ENCODE measurements at places on chromosomes 5 and 9.

GRCh38 chr9:129422843-129423192 is 198.1 kb downstream of the C9orf50 start:
- no peak for DNase-seq

DNA sequence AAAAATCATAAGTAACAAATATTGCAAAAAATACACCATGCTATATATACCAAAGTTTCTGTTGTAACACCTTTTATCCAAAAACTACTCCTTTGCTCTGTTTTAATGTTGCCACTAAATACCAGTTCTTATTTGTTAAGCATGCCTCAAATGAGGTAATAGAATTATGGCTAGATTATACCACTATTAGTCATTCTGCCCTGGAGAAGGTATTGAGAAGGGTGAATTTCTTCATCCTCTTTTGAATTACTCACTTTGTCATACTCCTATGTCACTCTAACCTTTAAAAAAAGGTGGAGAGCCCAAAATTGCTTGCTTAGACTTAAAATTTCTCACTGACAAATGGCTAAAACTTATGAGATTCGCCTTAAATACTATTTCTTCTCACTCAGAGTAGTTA is 750.9 kb downstream of the MAT2B start:
- no peak for DNase-seq

- no peak for DNase-seq
These were observed 69.7 kb downstream of the GCNT1 start for GRCh38 chr9:76528642-76529190.

- no peak for DNase-seq
These were observed 663.9 kb upstream of the RGMB start for GRCh38 chr5:98109561-98110006.

GRCh38 chr5:43129161-43129560 is 8.4 kb downstream of the ZNF131 start:
- DNase-seq = no peak

GRCh38 chr9:70951749-70952727 is 169.4 kb downstream of the TRPM3 start:
- DNase-seq = no peak

DNA sequence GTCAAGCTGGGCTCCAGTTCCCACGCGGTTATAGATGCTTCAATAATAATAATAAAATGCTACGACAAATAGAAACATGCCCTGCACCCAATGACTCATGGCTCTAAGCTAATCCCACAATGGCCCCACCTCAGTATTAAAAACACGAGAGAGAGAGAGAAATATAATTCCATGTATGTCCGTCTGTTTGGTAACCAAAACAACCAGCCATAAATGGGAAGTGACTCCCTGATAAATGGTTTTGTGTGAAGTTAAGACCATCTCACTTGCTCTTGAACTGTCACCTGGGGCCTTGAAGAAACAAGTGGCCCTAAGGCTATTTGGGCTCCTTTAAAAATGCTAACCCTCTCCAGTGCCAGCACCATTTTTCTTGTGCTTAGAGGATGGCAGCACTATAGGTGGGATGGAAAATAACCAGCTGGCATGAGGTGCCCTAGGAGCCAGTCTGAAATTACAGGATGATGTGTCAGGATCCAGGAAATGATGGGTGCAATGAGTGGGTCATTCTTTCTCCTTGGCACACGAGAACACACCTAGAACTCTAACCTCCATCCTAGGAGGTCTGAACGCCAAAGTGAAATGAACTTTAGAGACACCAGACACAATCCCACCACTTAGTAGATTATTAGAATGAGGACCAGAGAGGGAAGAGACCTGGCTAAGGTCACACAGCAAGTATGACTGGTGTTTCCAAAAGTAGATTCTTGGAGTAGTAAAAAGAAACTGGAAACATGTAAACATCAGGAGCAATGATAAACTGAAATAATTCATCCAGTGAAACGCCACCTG is 35.7 kb upstream of the ADRB2 start:
- DNase-seq = no peak

- no peak for DNase-seq
These were observed 821.6 kb downstream of the TLE1 start for GRCh38 chr9:80867731-80868130.

GRCh38 chr5:78730300-78731094 is 81.9 kb upstream of the LHFPL2 start:
- no peak for DNase-seq

DNA sequence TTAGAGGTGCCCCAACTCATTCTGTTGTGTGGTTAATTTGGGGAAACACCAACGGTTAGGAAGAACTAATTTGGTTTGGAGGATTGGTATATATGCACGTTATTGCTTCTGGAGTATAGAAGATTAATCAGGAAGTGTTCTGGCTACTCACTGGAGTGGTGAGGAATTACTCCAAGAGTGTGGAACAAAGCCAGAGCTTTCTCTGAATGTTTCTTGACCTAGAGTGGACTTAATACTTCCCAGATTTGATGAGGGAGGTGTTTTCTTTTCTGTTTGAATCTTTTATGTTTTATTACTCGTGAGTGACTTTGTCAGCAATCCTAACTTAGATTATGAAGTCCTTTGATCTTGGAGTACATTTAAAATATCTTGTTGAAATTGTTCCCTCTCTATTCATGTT is 163.7 kb downstream of the MAN2A1 start:
- no peak for DNase-seq

DNA sequence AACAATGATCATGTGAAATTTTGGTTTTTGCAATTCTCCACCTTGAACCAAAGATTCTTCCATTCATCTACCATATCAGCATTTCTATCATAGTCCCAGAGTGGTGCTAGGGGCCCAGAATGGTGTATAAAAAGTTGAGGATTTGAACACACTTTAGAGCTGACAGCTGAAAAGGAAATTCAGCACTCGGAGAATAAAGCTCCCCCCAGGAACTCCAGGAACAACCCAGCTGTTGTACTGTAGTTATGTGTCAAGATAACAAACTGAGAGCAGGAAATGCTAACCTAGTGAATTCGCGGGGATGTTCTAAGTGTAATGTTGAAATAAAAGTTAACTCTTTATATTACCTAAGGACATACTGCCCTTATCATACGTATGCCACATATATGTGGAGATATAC is 216.7 kb downstream of the NFIB start:
- no peak for DNase-seq

GRCh38 chr5:139637438-139638089 is 10.6 kb upstream of the CXXC5 start:
- DNase-seq = peak; percentile 72

DNA sequence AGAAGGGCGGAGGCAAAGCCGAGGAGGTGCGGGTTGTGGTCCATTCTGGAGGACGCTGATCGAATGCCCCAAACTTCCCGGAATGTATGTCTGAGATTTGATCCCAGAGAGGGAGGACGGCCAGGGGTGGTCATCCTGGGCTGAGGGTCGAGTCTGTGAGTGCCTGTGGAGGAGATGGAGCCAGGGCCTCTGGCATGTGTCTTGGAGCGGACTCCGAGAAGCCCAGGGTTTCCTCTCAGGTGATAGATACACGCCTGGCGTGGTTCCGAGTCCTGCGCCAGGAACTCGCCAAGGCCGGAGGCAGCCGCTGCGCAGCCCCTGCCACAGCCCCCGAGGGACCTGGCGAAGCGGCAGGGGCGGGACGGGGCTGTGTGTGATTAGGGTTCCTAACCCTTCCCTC is 363 bp downstream of the ZNF454 start:
- DNase-seq = no peak

DNA sequence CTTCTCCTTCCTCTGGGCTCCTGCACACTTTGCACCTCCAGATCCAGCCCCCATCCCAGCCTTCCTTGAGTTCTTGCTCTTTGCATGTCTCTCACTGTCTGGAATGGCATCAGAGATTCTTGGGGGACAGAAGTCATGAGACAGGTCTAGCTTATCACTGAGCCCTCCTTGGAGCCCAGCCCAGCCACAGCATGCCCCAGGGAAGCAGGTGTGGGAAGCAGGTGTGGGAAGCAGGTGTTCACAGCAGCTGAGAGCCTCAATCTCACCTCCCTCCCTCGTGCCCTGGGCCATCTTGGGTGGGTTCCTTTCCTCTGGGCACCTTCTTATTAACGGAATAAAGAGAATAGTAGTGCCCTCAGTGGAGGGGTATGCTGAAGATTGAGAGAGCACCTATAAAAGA is 27.2 kb downstream of the SLC6A7 start:
- no peak for DNase-seq

DNA sequence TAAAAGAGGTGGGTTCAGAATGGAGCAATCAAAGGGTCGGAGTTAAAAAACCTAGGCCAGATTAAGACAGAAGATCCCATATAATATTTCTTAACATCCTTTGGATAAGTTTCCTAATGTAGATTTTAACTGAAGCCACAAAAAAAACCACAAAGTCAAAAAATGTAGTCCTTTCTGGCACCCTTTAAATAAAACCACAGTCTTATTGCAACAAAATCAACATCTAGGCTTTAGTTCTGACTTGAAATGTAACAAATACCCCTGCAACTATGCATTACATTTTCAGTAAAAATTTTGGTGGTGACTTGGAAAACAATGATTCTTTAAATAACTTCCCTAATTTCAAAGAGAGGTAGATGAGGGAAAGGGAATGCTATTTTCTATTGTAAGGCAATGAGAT is 109.2 kb downstream of the PSAT1 start:
- no peak for DNase-seq

GRCh38 chr5:160513485-160513884 is 91.8 kb downstream of the PTTG1 start:
- no peak for DNase-seq

DNA sequence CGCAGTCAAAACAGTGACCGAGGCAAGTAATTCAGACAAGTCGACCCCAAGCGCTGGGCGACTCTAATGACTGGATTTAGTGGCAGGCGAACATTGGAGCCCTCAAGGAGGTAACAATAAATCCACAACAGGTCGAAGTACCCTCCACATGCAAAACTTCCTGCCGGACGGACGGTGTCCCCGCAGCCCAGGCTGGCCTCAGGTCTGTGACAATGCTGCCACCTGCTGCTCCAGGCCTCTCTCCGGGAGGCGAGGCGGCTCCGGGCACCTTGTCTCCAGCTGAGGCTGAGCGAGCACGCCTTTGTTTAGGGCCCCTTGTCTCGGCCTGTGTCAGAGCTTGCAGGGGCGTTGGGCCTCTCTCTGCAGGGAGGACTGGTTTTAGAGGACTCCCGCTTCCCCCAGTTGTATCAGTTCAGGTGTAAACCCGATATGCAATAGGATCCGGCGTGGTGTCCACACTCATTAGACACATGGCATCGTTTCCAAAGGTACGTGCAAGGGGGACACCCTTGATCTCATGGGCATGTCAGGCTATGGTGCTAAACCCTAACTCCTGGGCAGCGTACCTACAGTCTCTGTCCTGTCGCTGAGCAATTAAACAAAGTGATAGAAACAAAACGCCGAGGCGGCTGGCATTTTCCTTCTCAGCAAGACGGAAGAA is 628.0 kb upstream of the ADAMTS16 start:
- no peak for DNase-seq

DNA sequence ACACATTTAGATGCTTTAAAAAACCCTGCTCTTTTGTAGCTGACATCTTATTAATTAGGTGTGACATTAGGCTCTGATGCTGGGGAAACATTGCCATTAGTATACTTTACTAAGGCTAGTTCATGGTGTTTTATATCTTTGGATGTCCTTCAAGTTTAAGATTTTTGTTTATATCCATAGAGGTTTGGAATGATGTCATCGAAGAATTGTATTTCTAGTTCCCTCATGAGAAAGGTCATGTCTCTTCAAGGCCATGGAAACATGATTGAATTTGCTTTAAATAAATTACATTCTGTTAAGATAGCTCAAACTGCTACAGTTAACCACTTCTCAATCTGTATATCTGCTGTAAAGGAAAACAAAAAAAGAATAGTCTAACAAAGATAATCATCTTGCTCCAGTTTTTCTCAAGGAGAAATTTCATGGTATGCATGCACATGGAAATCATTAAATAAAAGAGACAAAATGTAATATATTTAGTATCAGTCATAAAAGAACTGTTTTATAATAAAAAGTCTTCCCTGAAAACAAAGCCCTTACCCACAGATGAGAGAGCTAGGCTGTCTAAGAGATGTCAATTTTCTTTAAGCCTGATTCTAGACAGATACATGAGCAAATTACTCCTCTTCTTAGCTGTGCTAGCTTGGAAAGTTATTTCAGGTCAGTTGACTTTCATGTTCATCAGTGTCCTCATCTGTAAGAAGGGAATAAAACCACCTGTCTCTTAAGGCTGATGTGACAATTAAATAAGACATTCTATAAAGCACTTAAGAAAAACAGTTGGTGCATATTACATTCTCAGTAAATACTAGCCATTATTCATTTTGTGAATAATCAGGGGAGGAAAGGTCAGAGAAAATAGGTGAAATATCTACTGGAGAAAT is 25.0 kb upstream of the STARD4 start:
- DNase-seq = no peak

- no peak for DNase-seq
These were observed 59.3 kb downstream of the ASTN2 start for GRCh38 chr9:117355542-117355941.

DNA sequence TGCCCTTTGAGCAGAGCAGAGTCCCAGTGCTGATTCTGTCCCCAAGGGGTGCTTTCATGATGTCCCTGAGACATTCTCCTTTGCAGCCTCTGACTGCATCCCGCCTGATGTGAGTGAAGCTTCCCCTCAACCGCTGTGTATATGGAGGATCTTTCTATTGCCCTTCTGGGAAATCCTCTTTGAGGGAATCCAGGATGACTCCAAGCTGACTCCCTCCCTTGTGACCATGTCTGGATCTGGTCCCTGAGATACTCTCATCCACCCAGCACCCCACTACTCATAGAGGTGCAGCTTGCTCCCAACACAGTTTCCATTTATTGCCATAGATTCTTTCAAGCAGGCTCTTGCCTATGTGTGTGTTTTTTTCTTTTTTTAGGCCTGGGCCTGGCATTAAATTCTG is 216.5 kb downstream of the SEC61B start:
- DNase-seq = no peak

DNA sequence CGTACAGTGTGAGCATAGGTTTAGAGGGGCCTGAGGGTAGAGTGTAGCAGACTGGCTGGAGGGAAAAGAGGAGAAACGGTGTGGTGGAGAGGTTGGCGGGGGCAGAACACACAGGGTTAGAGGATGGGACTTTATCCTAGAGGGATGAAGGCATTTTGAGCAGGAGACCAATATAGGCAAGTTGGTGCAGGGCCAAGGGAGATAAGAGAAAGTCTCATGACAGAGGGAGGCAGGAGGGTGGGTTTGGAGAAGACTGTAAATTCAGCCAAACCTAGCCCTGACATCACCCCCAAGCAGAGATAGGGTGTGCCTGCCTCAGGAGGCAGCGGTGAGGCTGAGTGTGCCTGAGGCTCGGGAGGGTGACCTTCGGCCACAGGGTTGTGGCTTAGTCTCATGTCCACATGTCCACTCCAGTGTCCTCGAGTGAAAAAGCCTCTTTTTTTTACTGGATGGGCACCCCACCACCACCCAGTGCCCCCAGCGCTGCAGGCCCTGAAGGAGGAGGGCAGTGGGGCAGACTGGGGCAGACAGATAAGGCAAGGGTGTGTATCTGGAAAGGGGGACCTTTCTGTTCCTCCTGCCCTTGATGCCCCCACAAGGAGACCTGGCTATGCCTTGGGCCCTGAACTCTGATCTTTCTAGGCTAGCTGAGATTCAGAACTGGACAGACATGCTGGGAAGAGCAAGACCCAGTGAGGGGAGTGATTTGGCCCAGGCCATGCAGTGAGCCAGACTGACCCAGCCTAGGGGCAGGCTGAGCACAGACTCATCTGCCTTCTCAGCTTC is 108.7 kb downstream of the RGS3 start:
- DNase-seq = no peak

GRCh38 chr5:55218967-55219366 is 8.1 kb downstream of the MCIDAS start:
- no peak for DNase-seq

- no peak for DNase-seq
These were observed 230.5 kb upstream of the DMAC1 start for GRCh38 chr9:8030095-8030494.

GRCh38 chr5:68730979-68731654 is 362.7 kb upstream of the SLC30A5 start:
- DNase-seq = no peak
